Upper lobe of left lung (tissue), 6 donors: ENCODE measurements at places on chromosomes 1 and 21.

GRCh38 chr1:69911301-69911801 is 294.0 kb downstream of the LRRC40 start:
- DNase-seq: no peak

DNA sequence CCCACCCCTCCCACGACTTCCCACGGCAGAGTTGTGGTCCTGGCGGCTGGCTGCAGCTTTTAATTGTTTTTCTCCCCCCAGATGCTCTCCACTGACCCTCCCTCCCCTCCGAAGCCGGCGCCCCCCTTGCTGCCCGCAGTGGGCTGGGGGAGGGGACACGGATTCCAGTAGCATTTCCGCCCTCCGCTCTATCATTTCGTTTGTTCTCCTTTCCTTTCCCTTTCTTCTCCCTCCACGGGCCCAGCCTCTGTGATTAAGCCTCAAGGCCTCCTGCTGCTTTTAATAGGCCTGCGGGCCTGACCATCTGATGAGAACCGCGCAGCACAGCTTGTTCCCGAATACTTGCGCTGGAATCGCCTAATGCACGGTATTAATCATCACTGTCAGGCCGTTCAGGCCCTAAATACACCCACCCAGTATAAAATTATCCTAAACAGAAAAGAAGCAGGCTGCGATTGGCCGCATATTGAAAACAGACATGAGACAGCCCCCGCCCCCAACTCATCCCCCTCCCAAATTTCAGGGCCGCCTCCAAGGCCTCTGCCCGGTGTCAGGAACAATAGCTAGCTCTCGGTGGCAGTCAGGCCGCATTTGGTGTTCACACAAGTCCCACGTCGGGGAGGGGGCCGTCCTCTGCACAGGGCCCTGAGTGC is 102.0 kb upstream of the ARHGEF16 start:
- peak; percentile 57 for DNase-seq

DNA sequence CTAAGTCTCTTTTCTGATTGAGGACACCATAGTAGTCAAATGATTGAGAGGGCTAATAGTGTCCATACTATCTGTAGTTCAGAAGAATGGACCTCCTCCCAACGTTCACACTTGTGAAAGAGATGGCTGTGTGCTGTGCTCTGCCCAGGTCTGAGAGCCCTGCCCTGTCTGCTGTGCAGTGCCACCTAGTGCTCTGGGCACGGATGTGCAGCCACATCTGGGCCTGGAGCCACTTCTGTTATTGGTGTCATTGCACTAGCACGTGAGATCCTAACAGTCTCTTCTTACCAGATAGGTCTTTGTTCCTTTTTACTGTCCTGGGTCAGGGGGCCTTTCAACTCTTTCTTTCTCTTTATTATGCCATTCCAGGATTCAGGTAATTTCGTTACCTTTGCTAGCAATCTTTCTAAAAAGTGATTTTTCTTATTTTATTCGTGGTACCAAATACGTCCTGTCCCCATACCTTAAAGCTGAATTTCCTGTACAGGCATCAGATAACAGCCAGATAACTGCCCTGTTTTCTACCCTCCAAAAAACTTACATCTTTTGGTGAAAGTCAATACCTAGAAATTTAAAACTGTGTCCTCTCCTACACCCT is 21.7 kb downstream of the INTS3 start:
- peak; percentile 96 for DNase-seq

DNA sequence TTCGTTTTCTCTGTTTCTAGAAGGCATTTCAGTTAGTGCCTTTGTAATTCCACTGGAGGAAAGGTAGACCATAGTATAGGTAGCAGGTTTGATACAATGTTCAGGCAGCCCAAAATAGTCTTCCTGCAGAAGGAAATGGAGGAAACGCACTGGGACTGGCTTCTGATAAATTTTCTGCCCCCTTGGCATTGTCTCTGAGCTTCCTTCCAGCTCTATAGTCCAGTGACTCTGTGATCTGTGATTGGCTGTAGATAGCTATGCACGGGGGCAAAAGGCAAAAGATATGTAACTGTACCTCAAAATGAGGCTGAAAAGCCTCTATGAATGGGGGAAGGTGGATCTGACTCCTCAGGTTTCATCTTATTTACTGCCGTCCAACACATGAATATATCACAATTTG is 5.8 kb upstream of the MAGOH start:
- DNase-seq: no peak

GRCh38 chr1:92038695-92039346 is 9.0 kb downstream of the EPHX4 start:
- no peak for DNase-seq

GRCh38 chr1:213369465-213369864 is 318.4 kb downstream of the RPS6KC1 start:
- no peak for DNase-seq

- DNase-seq: no peak
Observed at GRCh38 chr1:235018161-235018560, 110.5 kb downstream of the TOMM20 start.

GRCh38 chr21:36175771-36176565 is 19.3 kb downstream of the DOP1B start:
- no peak for DNase-seq

DNA sequence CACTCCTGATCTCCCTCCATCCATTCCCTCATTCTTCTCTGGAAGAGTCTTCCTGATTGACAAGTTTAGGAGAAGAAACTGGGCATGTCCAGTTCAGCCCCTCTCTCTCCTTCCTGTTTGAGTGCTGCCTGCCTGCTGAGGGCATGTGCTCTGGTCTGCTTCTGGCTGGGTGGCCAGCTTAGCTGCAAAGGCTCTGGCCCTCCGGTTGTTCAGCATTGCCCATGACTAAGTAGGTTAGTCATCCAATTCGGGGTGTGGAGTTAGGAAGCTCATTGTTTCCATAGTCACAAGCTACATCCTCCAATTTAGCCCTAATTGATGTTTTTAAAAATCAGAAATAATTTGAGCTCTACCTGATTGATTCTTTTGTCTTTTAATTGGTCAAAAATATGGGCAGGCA is 25.6 kb upstream of the PLA2G2E start:
- no peak for DNase-seq

DNA sequence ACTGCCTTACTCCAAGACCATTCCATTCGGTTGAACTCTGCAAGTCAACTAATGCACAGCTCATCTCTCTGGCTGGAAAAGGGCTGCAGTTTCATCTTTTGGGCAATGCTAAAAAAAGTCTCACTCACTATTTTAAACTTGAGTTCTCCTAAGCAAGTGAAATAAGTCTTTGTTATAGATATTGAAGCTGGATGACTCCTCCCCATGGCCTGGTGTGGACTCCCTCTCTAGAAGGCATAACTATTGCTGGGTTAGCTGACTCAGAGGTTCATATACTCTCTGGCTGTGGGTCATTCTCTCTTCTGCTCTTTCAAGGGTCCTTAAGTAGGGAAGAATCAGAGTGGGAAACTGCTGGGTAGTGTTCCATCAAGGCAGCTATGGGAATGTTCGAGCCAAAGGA is 88.0 kb downstream of the XCL2 start:
- DNase-seq: no peak

DNA sequence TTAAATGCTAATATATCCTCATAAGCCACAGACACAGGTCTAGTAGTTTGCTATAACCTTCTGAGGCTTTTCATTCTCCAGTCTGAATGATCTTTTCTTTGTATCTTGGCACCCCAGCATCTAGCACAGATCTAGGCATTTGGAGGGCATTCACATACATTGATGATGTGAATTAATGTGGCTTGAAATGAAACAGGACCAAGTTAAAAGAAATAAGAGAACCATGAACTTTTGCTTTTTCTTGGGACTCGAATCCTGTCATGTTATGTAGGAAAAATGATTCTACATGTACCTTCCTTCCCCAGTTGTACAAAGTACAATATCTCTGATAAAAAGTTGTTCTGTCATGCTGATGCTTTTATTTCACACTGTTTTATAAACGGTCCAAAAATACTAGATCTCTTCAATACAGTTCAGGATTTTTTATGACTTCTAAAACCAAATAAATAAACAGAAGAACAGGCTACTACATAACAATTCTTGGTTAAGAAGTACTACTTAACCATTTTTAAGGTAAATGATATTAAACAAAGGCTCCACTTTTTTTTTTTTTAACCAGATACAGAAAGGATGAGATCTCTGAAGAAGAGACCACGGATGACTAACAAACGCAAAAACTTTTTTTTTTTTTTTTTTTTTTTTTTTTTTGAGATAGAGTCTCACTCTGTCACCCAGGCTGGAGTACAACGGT is 3.0 kb downstream of the SORT1 start:
- no peak for DNase-seq

DNA sequence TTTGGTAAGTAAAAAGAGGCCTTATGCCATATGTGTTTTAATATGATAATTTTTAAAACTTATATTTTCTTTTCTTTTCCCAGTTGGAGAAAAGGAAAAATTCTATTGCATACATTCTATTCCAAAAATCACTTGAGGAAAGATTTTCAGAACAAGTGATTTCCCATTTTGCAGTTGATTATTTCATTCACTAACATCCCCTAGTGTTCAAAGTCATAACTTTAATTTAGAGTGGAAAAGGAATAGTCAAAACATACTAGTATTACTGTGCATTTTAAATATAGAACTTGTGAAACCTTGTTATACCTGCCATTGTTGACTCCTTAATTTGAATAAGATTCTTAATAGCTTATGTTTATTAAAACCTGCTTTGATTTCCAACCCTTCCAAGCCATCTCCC is 1157.6 kb upstream of the ADGRL4 start:
- no peak for DNase-seq

- no peak for DNase-seq
Observed at GRCh38 chr21:43723648-43724047, 4.7 kb downstream of the PDXK start.

DNA sequence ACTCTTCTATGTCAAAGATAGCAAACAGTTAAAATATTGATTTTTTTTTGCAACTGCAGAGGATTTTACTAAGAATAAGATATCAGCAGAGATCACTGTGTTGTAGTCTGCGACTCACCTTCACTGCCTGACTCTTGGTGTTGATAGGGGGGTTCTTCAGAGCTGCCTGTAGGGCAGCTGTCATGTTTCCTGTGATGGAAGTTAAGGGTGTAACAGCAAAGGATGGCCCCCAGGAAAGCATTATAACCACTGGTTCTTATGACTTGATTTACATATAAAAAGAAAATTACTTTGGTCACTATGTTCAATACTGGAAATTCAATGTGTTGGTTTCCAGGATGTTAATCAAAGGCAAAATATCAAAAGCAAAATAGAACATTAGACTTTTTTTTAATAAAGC is 2.6 kb downstream of the ARPC5 start:
- no peak for DNase-seq

GRCh38 chr1:241846375-241846774 is 1.6 kb upstream of the EXO1 start:
- no peak for DNase-seq

- no peak for DNase-seq
Observed at GRCh38 chr1:16276302-16277030, 39.5 kb upstream of the CPLANE2 start.

DNA sequence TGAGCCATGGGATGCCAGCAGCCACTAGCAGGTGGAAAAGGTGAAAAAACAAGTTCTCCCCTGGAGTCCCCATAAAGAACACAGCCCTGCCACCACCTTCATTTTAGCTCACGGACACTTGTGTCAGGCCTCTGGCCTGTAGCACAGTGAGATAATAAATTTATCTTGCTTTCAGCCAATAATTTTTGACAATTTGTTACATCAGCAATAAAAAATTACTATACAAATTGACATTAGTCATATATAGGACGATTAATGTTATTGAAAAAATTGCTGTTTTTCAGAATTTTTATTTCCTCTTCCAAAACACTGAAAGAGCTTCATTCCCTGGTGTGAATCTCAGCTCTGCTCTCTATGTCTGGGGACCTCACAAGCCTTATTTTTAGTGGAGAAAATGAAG is 152.9 kb upstream of the ETV3 start:
- DNase-seq: no peak

DNA sequence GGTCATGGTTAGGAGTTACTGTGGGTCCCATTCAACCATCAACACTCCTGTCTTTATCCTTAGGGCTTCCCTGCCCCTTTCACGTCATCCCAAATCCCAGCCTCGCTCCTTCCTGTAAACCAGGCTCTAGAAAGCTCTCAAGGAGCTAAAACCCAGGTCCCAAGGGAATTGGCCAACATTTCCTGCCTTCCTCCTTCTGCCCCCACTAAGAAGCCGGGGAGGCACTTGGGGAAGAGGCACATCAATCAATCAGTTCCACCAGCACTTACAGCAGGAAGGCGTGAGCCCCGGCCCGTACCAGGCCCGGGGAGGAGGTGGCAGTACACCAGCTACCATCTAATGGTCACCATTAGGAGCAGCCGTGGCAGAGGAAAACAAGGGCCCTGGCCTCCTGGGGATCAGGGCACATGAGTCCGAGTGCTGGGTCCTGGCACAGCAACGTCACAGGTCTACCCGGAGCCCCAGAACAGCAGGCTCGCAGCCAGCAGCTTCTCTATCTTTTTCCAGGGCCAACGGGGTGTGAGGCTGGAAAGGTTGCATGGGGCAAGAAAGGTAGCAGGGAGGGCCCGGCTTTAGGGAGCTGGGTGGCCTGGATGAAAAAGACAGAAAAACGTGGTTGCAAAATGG is 108.6 kb downstream of the CASZ1 start:
- DNase-seq: no peak

DNA sequence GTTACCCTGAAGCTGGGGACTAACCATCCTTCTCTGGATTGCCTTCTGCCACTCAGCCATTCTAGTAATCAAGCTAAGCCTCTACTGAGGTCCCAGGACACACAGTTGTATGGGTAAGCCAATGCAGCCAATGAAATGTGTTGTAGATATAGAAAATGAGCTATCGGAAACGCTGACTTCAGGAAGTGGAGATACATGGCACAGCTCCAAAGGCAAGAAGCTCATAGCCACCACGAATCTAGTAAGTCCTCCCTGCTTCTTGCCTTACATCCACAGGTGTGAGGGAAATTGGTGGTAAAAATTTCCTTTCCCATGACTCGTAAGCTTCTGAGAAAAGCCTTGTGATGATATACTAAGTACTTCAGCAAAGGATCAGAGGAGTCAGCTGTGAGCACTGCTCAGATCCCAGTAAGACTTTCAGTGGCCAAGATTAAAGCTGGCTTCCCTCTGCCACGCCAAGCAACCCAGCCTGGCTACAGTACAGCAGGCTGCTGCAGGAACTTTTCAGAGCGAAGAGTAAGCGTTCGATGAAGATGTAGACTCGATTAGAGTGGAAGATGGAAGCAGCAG is 117.7 kb downstream of the SIM2 start:
- DNase-seq: no peak

GRCh38 chr1:73306899-73307555 is 890.9 kb downstream of the LRRIQ3 start:
- no peak for DNase-seq

- no peak for DNase-seq
Observed at GRCh38 chr1:80534606-80535360, 1266.0 kb upstream of the ADGRL2 start.

DNA sequence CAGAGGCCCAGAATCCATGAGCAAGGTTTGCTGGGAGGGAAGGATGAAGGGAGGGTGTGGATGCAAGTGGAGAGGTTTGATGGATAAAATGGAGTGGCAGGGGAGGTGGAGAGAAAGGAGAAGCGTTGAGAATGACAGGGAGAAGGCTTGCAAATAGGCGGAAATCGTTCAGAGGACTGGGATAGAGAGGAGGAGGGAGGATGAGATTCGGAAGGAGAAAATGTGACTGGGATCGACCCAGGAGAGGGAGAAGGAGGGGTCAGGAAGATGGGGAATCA is 376 bp downstream of the AVPR1B start:
- DNase-seq: no peak
